Stimulated activated CD4-positive, alpha-beta T cell treated with anti-CD3 and anti-CD28 coated beads, Interleukin-15, amount 100 ng/mL, for 24 hours (primary cell): ENCODE measurements at places on chromosomes 7 and 10.

GRCh38 chr7:86282014-86282682, 361.6 kb upstream of the GRM3 start:
- DNase-seq: no peak

- peak; percentile 55 for DNase-seq
Measured at GRCh38 chr10:100878291-100878910, 34.4 kb upstream of the SLF2 start.

GRCh38 chr7:39105720-39106119, 128.0 kb downstream of the POU6F2 start:
- DNase-seq: no peak

GRCh38 chr10:3526727-3527501, 258.1 kb downstream of the KLF6 start:
- no peak for DNase-seq

DNA sequence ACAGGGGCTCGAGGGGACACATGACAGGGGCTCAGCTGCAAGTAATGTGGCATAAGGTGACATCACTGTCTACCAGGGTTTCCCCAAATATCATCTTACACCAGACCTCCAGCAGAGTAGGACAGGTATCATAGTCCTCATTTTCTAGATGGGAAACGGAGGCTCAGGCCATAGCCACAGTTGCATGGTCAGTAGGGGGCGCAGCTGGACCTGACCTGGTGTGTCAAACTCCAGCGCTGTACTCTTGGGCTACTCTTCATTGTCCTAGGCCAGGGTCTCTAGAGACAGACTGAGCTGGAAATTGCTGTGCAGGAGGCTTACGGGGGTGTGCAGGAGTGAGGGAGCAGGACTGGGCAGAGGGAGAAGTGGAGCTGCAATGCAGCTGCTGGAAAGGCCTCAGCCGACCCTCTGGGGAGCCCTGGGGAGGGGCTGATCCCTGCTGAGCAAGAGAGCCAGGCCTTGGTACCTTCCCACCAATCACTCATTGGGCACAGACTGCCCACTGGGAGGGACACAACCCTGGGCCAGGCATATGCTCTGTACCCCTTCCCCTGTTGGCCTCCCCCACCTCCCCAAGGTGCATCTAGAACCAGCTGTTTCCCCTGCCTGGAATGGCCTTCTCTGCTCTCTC, 89.9 kb downstream of the CDH23 start:
- DNase-seq: peak; percentile 70

DNA sequence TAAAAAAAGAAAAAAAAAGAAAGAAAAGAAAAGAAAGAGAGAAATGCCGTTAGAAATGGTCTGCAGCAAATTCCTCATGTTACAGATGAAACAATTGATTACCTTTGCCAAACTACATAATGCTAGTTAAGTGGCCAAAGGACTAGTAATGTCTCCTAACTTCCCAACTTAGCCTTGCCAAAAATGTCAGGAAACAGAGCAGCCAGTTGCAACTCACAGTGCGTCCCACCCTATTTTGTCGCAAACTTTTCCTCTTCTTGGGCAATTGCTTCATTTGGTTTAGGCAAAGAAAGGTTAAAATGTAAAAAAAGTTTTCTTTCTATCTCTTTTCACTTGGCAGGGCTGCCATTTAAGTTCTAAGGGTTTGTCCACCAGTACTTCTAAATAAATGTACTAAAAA, 53.1 kb downstream of the APBB1IP start:
- no peak for DNase-seq

DNA sequence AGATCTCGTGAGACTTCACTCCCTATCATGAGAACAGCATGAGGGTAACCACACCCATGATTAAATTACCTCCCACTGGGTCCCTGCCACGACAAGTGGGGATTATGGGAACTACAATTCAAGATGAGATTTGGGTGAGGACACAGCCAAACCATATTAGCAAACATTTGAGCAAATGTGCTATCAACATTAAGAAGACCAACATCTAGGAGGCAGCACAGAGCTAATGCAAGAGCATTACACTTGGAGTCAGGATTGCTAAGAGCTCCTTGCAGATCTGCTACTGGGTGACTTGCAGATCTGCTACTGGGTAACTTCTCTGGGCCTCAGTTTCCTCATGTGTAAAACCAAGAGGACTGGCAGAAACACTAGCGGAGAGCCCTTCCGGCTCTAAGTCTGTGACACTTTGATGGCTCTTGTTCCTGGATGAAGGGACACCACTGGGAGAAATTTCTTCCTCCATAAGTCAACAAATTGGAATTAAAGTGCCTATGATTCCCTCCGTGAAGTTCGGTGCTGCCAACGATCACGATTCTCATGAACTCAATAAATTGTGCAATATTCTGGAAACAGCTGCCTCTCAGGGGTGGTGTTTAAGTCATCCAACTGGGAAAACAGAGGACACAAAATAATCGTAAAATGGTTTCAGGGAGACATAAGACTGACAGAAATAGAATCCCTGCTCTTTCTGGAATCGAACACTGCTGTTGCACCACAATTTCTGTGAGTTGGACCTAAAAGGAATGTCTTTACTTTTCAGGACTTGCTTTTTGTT, 115.8 kb upstream of the ITGB1 start:
- no peak for DNase-seq

DNA sequence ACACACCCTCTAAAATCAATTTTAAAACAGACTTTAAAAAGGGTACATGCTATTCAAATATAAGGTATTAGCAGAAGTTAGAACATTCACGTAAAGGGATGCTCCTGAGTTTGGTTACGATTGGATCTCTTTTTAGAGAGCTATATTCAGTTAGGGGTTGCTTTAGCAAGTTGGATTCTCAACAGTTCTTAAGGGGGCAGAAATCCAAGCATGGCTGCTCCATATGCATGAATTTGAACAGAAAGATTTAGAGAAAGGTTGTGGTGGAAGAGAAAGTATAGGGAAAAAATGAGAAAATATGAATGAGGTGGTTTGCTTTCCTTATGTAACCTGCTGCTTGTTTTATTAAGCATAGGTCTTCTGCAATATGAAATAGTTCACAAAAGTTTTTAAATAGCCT, 855.1 kb downstream of the SORCS1 start:
- no peak for DNase-seq

- DNase-seq: no peak
Measured at GRCh38 chr10:73837072-73837471, 25.7 kb upstream of the NDST2 start.

- DNase-seq: no peak
Measured at GRCh38 chr10:75755528-75755927, 324.1 kb downstream of the LRMDA start.
